ENCODE measurements at places on chromosomes 13 and 19.
A peak's percentile ranks its signal among the peaks of the same experiment; 100 is the strongest.

DNA sequence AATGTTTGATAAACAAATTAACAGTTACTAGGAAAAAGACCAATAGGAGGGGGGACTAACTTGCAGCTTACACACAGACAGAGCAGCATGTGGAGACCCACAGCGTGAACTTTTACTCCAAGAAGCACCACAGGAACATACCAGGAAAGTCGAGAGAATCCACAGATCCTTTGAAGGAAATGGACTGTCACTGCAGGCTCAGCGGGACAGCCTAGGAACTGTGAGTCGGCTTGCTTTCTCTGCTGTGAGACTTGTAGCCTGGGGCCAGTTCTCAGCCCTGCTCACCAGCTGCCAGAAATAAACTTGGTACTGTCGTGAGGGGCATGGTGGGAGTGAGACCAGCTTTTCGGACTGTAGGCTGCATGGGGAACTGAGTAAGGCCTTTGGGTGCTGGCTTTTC lies 1211.5 kb downstream of the PCDH17 start:
- no peak for DNase-seq

GRCh38 chr13:20175406-20175794 lies 14.5 kb upstream of the GJA3 start:
- DNase-seq: no peak

GRCh38 chr19:2358548-2359173 lies 1.4 kb upstream of the TMPRSS9 start:
- DNase-seq: no peak

DNA sequence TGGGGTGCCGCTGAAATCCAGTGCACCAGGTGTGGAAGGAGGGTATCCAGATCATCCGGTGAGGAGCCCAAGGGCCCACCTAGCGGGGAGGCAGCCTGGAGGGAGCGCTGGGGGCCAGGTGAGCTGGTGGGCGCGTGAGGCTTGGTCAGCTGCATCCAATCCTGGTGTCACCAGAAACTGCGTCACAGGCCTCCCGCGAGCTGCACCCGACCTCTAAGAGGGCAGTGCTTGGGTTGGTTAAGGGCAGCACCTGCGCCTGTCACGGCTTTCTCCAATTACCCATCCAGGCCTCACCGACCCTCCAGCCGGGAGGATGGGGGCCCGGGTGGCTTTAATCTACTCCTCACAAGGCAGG lies 284 bp downstream of the RNF17 start:
- no peak for DNase-seq

- DNase-seq: no peak
Measured at GRCh38 chr19:56969156-56969555, 128.6 kb upstream of the PEG3 start.

DNA sequence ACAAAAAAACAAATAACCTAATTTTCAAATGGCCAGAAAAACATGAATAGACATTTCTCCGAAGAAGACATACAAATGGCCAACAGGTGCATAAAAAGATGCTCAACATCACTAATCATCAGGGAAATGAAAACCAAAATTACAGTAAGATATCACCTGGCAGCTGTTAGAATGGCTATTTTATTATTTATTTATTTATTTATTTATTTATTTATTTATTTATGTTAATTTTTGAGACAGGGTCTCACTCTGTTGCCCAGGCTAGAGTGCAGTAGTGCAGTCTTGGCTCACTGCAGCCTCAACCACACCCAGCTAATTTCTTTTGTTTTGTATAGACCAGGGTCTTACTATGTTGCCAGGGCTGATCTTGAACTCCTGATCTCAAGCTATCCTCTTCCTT lies 27.1 kb upstream of the LATS2 start:
- DNase-seq: no peak

DNA sequence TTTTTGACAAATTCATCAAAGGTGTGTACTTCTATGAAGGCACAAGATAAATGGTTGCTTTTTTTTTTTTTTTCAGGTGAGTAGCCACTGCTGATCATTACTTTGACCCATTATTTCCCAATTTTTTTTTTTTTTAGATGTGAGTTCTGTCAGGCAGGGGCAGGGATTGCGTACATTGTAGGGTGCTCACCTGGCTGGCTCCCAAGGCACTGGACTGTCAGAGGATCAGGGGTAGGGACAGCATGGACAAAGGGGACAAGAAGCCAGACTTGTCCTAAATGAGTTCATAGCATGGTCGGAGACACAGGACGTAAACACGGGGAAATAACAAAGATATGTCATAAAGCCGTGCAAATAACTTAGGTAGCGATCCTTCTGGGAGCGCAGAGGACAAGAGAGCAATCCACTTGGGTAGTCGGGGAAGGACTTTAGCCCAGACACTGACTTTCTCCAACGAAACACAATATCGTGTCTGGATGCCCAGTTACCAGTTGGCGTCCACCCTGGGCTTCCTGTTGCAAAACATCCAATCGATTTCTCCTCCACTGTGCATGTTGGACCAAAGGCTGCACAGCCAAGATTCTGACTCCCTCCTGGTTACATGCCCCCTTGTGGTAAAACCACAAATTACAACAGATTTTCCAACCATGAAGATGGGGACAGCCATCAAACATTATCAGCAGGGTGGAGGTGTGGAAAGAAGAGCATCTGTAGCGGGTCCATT lies 27.5 kb upstream of the KATNAL1 start:
- DNase-seq: no peak

DNA sequence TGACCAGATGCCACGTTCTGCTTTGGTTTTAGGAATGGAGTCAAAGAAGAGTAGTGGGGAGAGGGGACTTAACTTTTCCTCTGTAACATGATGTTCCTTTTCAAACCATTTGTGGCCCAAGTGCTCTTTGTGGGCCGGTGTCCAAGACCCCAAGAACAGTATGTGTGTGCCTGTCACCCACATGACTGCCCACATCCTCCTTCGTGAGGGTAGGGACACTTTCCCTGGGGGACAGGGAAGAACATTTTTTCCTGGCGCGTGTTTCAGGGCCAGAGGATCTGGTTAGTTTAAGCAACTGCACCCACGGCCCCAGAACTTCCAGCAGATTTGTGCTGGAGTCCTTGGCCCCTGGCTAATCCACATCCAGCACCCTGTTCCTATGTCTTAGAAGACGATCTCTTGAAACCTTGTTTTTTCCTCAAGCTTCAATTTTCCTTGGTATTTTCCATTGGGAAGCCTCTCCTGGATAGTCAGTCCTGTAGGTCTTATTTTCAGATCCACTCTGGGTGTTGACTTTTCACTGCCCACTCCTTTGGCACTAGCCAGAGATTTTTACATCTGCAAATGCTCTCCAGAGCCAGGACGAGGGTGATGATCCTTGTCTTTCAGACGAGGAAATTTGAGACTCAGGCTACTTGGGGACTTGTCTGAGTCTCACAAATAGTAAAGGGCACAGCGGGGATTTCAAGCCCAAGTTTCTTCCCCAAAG lies 10.8 kb upstream of the CCDC97 start:
- DNase-seq: no peak

- peak; percentile 57 for DNase-seq
Measured at GRCh38 chr19:38655148-38655824, 7.8 kb downstream of the ACTN4 start.

DNA sequence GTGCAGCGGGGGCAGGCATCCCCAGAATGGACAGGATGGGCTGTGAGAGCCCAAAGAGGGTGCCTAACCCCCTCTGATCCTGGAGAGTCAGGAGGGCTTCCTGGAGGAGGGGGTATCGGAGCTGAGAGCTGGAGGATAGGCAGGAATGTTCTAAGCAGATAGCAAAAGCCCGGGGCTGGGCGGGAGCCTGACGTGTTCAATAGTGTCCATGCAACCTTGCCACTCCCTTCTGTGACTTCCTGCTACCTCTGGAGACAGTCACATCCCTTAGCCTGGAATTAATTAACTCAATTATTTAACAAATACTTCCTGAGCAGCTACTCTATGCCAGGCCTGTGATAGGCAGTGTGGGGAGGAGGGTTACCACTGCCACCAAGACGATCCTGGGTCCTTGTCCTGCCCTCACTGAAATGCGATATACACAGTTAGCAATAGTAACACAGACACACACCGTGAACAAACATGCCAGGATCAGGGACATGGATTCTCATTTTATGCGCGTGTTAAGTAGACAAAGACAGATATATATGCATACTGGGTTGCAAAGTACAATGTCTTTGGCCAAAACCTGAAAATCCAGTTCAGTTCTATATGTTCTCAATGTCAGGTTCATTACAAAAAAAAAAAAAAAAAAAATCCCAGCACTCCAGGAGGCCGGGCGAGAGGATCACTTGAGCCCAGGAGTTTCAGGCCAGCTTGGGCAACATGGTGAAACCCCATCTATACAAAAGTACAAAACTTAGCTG lies 10.7 kb downstream of the AP2S1 start:
- DNase-seq: no peak

DNA sequence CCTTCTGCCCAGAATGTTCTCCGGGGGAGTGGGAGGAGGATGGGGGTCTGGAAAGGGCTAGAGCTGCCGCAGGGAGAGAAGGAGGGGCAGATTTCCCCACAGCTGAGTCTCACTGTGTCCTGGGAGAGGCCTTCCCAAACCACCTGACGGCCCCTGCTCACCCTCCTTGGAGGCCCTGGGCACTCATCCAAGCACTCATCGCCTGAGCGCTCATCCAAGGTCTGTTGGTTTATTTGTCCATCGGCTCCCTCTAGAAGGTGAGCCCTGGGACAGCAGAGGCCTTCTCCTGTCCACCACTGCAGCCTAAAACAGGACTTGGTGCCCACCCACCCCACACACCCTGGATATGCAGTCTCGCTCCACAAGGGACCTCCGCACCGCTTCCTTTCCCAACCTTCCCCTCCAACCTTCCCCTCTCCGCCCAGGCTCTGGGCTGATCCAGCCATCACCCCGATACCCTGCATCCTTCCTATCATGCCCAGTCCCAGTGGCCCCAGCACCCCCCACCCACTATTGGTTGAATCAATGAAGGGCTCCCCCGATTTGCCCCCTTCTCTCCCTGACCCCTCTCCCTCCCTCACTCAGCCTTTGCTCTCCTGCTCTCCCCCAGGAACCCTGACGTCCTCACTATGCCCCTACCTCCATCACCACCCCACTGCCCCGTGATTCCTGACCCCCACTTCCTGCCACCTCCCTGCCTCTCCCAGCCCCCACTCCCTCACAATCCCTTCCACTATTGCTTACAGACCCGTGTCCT lies 1.7 kb downstream of the UBXN6 start:
- DNase-seq: no peak

DNA sequence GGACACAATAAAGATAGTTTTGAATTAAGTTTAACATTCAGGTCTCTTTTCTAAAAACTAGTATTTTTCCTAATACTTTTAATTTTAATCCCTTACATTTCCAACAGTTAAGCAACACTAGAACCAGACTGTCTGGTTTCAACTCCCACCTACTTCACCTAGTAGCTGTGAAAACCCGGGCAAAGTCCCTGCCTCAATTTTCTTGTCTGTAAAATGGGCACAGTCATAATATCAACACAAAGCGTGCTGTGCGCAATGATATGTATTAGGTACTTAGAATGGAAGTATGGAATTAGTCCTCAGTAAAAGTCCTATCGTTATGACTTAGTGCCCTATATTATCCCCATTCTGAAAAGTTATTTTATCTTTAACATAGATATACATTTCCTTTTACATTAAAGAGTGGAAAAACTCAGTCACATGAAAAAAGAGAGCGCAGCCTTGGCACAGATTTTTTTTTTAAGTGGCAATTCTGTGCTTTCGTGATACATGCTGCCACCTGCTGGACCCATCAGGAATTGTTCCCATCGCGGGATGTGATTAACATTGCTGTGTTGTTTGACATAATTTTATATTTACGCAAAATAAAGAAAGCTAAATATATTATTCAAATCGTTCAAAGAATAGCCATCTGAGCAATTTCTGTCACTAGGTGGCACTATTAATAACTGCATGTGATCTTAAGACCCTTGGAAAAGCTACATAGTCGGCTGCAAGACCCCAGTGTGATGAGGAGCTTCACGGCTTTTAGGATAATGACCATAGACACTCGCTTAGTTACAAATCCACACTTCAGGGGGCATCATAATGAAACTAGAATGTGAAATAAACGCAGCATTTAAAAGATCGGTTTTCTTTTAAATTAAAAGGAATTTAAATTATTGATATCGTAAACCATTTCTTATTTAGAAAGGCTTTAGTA lies 59.9 kb downstream of the LIG4 start:
- peak; percentile 47 for DNase-seq

DNA sequence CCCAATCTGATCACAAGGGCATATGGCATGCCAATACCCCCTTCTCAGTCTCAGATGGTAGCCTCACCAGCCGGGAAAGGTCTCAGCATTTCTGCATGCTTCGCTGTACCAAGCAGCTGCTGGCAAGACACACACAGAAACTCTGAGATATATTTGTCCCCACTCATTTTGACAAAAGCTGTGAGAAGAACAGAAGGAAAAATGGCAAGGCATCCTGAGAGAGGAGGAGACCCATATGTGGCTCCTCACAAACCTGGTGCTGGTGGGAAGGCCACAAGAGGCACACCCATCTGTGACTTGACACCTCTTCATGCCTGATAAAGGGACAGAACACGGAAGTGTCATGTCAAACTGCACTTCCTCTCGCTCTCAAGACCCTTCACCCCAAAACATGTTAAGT lies 36.7 kb upstream of the DOCK9 start:
- no peak for DNase-seq

GRCh38 chr13:102138635-102139190 lies 263.1 kb downstream of the FGF14 start:
- no peak for DNase-seq

- no peak for DNase-seq
Measured at GRCh38 chr19:39126312-39127187, 964 bp downstream of the PAK4 start.

- no peak for DNase-seq
Measured at GRCh38 chr19:48518207-48518606, 6.6 kb upstream of the LMTK3 start.

GRCh38 chr19:8393871-8394250 lies 3.7 kb downstream of the RAB11B start:
- no peak for DNase-seq

DNA sequence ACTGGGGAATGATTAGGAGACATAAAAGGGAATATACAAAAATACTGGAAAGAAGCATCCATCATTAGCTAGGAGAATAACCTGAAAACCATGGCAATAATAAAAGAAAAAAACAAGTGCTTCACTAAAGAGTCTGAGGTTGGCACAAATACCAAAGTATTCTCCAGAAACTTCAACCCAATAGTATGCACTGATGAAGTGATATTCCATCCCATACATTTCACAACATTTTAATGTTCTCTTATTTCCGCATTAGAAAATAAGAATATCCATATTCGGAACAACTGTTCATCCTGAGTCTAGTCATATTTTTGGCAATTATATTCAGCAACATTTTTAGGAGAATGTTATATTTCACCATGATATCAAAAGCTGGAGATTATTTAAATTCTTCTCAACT lies 116.2 kb downstream of the POSTN start:
- no peak for DNase-seq

- DNase-seq: no peak
Measured at GRCh38 chr13:41547251-41548000, 90.1 kb downstream of the RGCC start.

- DNase-seq: no peak
Measured at GRCh38 chr13:74171641-74172040, 37.4 kb upstream of the KLF12 start.

- no peak for DNase-seq
Measured at GRCh38 chr19:46311444-46311843, 14.6 kb downstream of the HIF3A start.

- no peak for DNase-seq
Measured at GRCh38 chr13:51612867-51613266, 28.6 kb downstream of the WDFY2 start.
